Spleen (tissue), 13 donors: ENCODE measurements at places on chromosomes 7 and 10. TPM values are rescaled to one million over a fixed set of nuclear protein-coding genes. Genes with fewer than 3 reads are reported as not detected.
A peak's percentile ranks its signal among the peaks of the same experiment; 100 is the strongest.

GRCh38 chr10:971613-972012, 16.6 kb upstream of the GTPBP4 start:
- no peak overlapping the region for H3K27ac ChIP-seq
- H3K27me3 ChIP-seq, result no peaks in the 10 kb centered on the region
- DNase-seq, result no peak
- no peaks in the 10 kb centered on the region for H3K36me3 ChIP-seq
- no peak overlapping the region for H3K4me3 ChIP-seq
- H3K4me1 ChIP-seq, result peaks cover 15% of the 10 kb centered on the region

DNA sequence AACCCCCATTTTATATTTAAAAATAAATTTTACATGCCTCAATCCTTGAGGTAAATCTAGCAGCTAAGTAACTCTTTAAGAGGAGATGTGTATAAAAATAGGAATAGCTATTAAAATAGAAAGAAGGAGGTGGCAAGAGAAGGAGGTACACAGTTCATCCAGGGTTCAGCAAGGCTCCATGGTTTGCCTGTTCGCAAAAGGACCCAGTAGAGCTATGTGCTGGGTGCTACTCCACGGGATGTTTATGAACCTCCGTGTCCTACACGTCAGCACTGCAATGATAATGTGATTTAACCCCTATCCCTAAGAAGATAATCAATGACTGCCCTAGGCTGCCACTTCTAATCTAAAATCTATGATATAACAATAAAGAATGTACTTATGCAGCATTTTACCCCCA, 926 bp upstream of the DENND11 start:
- H3K27me3 ChIP-seq, result no peaks in the 10 kb centered on the region
- no peak overlapping the region for H3K4me3 ChIP-seq
- no peak for DNase-seq
- H3K27ac ChIP-seq, result no peak overlapping the region
- peaks cover 41% of the 10 kb centered on the region for H3K4me1 ChIP-seq
- no peaks in the 10 kb centered on the region for H3K36me3 ChIP-seq

DNA sequence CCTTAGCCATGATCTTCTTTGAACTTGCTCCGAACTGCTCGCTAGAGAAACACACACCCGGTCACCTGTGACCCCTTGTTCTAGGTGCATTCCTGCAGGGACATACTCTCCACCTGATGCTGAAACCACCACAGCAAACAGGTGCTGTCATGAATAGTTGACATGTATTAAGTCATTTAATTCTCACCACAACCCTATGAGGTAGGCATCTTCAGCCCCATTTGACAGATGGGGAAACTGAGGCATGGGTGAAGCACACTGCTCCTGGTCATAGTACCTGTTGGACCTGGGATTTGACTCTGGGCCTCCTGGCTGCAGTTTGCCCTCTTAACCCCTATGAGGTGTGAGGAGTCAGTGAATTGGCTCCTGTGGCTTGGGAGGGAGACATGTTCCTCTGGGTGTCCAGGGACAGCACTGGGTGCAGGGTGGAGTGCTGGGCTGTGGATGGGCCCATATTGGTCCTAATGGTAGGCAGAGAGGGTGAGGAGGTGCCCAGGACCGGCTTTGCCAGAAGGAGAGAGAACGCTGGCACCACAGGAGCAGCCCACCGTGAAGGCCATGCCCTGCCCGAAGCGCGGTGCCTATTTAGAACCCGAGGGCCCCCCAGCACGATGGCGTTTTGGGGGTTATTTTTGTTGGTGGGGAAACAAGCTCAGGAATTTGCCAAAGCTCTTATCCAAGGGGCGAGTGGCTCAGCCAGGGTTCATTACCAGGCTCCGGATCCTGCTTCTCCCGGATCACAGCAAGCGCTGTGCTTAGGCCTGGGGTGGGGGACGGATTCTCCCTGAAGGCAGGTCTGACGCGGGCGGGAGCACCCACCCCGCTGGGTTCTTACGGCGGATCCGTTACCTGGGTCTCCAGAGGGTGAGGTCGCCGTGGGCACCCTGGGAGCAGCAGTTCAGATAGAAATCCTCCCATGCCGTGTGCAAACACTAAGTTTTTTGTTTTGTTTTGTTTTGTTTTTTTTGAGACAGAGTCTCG, 52.3 kb downstream of the GLRX3 start:
- peaks cover 45% of the 10 kb centered on the region for H3K36me3 ChIP-seq
- H3K27me3 ChIP-seq, result peaks cover 7% of the 10 kb centered on the region
- DNase-seq, result no peak
- H3K4me1 ChIP-seq, result no peaks in the 10 kb centered on the region

- H3K27me3 ChIP-seq, result peaks cover 6% of the 10 kb centered on the region
- H3K4me1 ChIP-seq, result no peaks in the 10 kb centered on the region
- no peak for DNase-seq
- no peaks in the 10 kb centered on the region for H3K36me3 ChIP-seq
Measured at GRCh38 chr10:130389906-130390305, 253.7 kb downstream of the GLRX3 start.

The THSD7A gene
- polyA plus RNA-seq, result 0.33 TPM

The CYP2E1 gene
- 1.2 TPM for polyA plus RNA-seq

The NUDT13 gene
- 1.9 TPM for polyA plus RNA-seq

GRCh38 chr7:156017916-156018700, 205.8 kb upstream of the SHH start:
- H3K36me3 ChIP-seq, result no peaks in the 10 kb centered on the region
- no peaks in the 10 kb centered on the region for H3K27me3 ChIP-seq
- no peak overlapping the region for H3K4me3 ChIP-seq
- DNase-seq, result no peak
- H3K27ac ChIP-seq, result no peak overlapping the region
- no peaks in the 10 kb centered on the region for H3K4me1 ChIP-seq

DNA sequence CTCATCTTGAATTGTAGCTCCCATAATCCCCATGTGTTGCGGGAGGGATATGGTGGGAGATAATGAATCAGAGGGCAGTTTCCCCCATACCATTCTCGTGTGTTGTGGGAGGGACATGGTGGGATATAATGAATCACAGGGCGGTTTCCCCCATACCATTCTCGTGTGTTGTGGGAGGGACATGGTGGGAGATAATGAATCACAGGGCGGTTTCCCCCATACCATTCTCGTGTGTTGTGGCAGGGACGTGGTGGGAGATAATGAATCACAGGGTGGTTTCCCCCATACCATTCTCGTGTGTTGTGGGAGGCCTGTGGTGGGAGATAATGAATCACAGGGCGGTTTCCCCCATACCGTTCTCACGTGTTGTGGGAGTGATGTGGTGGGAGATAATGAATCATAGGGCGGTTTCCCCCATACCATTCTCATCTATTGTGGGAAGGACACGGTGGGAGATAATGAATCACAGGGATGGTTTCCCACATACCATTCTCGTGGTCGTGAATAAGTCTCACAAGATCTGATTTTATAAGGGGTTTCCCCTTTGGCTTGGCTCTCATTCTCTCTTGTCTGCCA, 271.0 kb downstream of the MAD1L1 start:
- H3K27ac ChIP-seq, result no peak overlapping the region
- no peaks in the 10 kb centered on the region for H3K27me3 ChIP-seq
- no peak for DNase-seq
- no peak overlapping the region for H3K4me3 ChIP-seq
- no peaks in the 10 kb centered on the region for H3K4me1 ChIP-seq
- peaks cover 6% of the 10 kb centered on the region for H3K36me3 ChIP-seq

DNA sequence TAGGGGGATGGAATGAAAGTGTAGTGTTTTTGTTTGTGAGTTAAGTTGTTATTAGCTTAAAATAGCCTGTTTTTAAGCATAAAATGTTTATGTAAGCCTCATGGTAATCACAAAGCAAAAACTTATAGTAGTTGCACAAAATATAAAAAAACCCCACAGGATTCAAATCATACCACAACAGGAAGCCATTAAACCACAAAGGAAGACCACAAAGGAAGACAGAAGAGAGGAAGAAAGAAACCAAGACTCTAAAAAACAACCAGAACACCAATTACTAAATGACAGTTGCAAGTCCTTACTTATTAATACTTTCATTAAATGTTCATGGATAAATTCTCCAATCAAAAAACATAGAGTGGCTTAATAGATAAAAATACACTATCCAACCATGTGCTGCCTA, 63.6 kb downstream of the ANKRD7 start:
- DNase-seq, result no peak
- peaks cover 35% of the 10 kb centered on the region for H3K27me3 ChIP-seq
- H3K36me3 ChIP-seq, result no peaks in the 10 kb centered on the region
- peaks cover 16% of the 10 kb centered on the region for H3K4me1 ChIP-seq

The CPEB3 gene
- polyA plus RNA-seq, result 1.0 TPM

GRCh38 chr7:1721047-1721690, 51.1 kb downstream of the ELFN1 start:
- peaks cover 7% of the 10 kb centered on the region for H3K4me1 ChIP-seq
- H3K36me3 ChIP-seq, result no peaks in the 10 kb centered on the region
- no peaks in the 10 kb centered on the region for H3K27me3 ChIP-seq
- H3K4me3 ChIP-seq, result no peak overlapping the region
- no peak overlapping the region for H3K27ac ChIP-seq

The RARRES2 gene
- 292 TPM for polyA plus RNA-seq

The CARD11 gene
- polyA plus RNA-seq, result 30.3 TPM

DNA sequence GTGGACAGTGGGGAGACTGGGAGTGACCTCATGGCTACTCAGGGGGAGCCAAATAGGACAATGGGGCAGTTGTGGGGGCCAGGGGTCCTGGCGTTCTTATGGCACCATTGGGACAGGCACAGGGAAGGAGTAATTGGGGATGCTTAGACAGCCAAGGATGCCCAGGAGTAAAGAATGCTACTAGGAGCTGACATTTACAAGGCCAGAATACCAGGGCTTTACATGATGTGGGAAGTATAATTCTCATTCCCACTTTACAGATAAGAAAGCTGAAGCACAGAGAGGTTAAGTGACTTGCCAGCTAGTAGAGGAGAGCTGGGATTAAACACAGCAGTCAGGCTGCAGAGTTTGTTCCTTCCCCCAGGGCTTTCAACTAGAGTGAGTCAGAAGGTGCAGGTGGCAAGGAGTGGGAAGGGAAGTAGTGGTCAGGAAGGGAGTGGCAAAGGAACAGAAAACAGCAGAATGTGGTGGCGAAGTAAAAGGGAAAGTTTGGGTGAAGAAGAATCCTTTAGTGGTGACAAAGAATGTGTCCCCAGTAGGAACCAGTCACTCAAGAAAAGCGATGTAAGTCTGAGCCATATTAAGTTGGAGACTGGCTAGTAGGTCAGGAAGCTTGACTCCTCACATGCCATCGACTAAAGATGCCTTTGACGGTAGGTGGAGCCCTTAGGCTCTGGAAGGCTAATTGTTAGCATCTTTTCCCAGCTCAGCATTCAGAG, 32.8 kb downstream of the CPVL start:
- peak overlapping the region; percentile 64 for H3K27ac ChIP-seq
- H3K4me1 ChIP-seq, result peaks cover 52% of the 10 kb centered on the region
- peaks cover 4% of the 10 kb centered on the region for H3K36me3 ChIP-seq
- DNase-seq, result no peak
- no peaks in the 10 kb centered on the region for H3K27me3 ChIP-seq

DNA sequence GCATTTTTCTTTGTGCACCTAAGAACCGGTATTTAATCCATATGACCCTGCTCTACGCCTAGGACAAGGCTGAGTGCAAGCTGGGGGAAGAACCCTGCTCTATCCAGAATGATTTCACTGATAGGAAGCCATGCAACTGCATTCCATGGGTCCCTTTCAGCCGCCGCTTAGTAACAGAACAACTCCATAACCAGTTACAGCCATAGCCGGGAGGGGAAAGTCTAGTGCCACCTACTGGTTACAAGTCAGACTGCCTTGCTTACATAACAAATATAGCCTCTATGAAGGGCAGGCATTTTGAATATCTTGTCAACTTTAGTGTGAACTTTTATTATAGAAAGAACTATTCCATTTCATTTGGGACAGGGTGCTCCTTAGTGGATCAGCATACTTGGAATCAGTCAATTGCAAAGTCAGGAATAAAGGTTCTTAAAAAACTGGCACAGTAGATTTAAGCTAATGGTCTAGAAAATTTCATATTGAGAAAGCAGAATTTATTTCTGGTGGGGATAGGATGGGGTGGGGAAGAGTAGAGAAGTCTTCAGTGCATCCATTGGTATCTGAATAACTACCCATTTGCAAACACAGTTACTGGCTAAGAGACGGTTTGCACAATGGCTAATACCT, 521.7 kb downstream of the ADRA2A start:
- H3K4me1 ChIP-seq, result no peaks in the 10 kb centered on the region
- no peak for DNase-seq
- no peaks in the 10 kb centered on the region for H3K36me3 ChIP-seq

The EPHA1 gene
- polyA plus RNA-seq, result 1.1 TPM

The CDC14C gene
- not detected for polyA plus RNA-seq

The MMP21 gene
- polyA plus RNA-seq, result 0.12 TPM

The TDRD1 gene
- polyA plus RNA-seq, result 0.03 TPM

DNA sequence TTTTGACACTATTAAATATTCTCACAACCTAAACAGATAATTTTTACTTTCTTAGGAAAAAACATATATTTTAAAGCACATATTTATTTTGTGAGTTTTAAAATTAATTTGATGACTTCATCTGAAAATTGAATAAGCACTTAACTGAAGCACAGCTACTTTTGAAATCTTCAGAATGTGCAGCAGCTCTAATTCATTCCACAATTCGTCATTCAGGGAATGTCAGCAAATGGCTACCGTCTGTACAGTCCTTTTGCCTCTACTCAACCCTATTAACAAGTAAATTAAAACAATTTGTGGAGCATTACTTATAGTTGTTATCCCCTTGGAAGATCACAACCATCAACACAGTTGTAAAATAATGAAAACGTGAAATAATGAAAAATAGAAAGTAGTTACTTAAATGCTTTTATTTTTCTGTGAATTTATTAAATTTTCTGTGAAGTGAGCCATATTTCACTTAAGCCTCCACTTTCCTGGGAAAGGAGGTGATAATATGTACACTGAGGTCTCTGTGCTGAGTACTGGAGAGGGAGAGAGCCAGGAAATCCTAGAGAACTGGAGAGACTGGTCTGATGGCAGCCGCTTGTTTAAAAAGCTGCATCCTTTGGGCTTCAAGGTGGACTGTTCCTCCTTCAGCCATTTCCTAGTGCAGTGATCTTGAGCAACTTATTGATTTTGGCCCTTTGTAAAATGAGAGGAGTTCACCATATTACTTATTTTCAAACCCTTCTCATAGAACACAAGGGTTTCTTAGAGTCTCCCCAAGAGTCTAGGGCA, 70.6 kb downstream of the REEP3 start:
- no peaks in the 10 kb centered on the region for H3K4me1 ChIP-seq
- H3K4me3 ChIP-seq, result no peak overlapping the region

- H3K36me3 ChIP-seq, result no peaks in the 10 kb centered on the region
- no peaks in the 10 kb centered on the region for H3K27me3 ChIP-seq
- no peaks in the 10 kb centered on the region for H3K4me1 ChIP-seq
- no peak overlapping the region for H3K4me3 ChIP-seq
Measured at GRCh38 chr10:63720072-63720537, 198.9 kb downstream of the REEP3 start.

The ZNF485 gene
- polyA plus RNA-seq, result 3.5 TPM

DNA sequence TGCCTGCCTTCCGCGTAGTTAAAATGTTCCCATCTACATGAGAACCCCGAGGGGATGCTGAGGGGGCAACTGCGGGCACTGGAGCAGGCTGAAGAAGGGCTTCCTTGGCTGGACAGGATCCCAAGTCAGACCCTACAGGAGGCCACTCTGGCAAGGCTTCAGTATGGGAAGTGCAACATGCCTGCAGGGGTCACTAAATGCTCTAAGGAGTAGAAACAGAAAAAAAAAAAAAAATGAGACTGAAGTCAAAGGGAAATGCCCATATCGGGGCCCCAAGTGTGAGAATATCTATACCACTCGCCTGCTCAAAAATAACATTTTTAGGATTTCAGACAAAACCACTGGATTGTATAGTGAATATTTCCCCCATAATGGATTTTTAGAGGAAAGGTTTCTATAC, 33.5 kb downstream of the FAM204A start:
- H3K4me1 ChIP-seq, result no peaks in the 10 kb centered on the region
- no peak for DNase-seq
- peaks cover 36% of the 10 kb centered on the region for H3K36me3 ChIP-seq
- no peak overlapping the region for H3K4me3 ChIP-seq
- no peaks in the 10 kb centered on the region for H3K27me3 ChIP-seq
